ENCODE measurements at places on chromosomes 6 and 20.

- DNase-seq: no peak
Observed at GRCh38 chr6:3693831-3694230, 57.7 kb downstream of the PXDC1 start.

GRCh38 chr6:144849920-144850319 lies 564.8 kb downstream of the UTRN start:
- DNase-seq: no peak

GRCh38 chr6:136826216-136826615 lies 3.8 kb downstream of the PEX7 start:
- DNase-seq: no peak

DNA sequence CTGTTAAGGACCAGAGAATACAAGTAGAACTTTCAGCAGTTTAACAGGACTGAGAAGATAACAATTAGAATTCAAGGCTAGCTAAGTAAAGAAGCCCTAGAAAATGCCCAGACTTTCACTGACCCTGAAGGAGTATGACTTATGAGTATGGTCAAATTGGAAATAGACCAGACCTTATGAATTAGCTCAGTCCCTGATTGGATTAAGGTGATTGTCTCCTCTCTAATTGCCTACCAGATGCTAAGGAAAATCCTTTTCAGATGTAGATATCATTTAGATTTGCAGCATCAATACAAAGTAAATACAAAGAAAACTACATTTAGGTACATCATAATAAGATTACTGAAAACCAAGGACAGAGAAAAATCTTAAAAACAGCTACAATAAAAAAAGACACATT lies 58.9 kb downstream of the CNR1 start:
- DNase-seq: no peak

- DNase-seq: no peak
Observed at GRCh38 chr20:40743141-40743775, 54.2 kb upstream of the MAFB start.

GRCh38 chr20:46720776-46721425 lies 11.5 kb downstream of the SLC2A10 start:
- no peak for DNase-seq

DNA sequence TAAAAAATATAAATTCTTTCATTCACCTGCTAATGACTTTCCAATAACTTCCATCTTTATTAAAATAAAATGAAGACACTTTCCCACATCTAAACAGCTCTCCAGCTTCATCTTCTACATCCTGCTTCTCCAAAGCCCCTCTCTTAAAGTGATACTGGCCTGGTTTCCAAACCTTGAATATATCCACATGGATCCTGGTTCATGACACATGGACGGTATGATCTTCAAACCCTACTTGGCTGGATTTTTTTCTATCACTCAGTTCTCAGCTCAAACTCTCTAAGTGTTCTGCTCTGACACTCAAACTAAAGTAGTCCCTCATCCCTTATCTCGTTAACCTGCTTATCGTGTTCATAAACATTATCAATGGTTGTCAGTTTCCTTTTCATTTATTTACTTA lies 128.2 kb downstream of the PAK5 start:
- DNase-seq: no peak

DNA sequence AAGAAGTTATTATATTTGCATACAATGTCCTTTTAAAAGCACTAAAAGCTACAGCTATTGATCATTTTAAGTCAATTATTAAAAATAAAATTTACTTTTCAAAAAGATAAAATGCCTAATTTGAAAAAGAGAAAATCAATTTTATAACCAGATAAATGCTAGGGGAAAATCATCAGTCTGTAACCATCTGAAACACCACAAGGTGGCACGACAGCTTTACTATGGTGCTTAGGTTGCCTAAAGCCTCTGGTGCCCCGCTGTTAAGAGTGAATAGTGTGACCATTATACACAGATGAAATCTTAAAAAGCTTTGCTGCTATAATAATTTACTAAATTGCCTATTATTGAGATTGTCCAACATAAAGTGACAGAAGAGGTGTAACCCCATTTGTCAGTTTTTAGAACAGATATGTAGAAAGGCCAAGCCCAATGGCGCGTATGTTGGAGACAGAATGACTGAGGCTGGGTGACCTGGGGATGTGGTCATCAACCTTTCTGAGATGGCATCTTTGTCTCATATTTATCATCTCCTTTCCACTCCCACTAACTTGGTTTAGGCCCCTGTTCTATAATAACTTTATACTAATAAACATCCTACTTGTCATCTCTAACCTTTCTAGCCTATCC lies 100.8 kb downstream of the MOXD1 start:
- no peak for DNase-seq

- no peak for DNase-seq
Observed at GRCh38 chr6:114282292-114282691, 60.5 kb downstream of the HS3ST5 start.

DNA sequence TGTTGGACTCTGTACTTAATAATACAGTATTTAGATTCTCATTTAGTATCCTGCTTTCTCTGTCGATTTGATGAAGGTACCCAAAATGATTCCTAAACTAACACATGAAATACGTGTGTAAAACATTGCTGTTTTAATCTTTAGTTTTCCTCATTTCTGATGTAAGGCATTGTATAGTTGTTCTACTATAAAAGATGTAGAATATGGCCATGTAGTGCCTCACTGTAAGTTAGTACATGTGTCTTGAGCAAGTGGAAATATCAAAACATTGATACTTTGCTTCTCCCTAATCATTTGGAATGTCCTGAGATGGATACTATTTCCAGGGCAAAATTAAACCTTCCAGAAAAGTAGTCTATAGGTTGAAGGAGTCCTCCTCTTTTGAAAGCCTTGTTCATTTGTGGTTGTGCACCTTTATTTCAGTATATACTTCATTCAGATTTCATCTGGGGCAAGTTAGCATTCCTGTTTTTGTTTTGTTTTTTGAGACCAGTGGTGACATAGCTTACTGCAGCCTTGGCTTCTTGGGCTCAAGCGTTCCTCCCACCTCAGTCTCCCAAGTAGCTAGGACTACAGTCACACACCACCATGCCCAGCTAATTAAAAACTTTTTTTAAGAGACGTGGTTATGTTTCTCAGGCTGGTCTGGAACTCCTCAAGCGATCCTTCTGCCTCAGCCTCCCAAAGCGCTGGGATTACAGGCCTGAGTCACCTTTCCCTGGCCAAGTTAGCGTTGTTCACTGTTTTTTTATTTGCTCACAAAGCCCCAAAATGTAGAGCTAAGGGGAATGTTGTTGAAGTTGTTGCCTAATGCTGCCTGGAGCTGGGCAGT lies 11.6 kb downstream of the SRSF3 start:
- DNase-seq: no peak

DNA sequence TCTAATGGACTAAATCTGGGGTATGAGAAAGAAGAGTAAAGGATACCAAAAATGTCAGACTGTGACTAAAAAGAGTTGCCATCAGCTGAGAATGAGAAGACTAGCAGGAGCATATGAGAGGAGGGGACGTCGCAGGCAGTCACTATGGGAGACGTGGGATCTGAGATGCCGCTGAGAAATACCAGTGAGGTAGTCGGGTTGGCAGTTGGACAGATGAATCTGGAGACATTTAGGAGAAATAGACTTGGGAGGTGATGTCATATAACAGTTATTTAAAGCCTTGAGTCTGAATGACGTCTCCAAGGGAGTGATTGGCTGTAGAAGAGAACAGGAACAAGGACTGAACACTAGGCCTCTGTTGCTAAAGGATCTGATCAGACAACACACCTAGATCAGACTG lies 51.5 kb upstream of the TRIM26 start:
- no peak for DNase-seq

- DNase-seq: no peak
Observed at GRCh38 chr6:29750709-29751108, 27.5 kb downstream of the HLA-F start.

- no peak for DNase-seq
Observed at GRCh38 chr20:48159145-48160008, 374.1 kb upstream of the SULF2 start.

GRCh38 chr20:38872036-38872435 lies 54.2 kb upstream of the FAM83D start:
- no peak for DNase-seq

GRCh38 chr6:33577106-33577535 lies 3.0 kb downstream of the BAK1 start:
- no peak for DNase-seq

Data from stimulated activated CD4-positive, alpha-beta T cell treated with anti-CD3 and anti-CD28 coated beads, Interleukin-4, amount 100 ng/mL, for 48 hours (primary cell).